ENCODE measurements at places on chromosomes 4 and X.
A peak's percentile ranks its signal among the peaks of the same experiment; 100 is the strongest.

- DNase-seq: no peak
These were observed 35.4 kb upstream of the CRMP1 start for GRCh38 chr4:5928274-5928673.

DNA sequence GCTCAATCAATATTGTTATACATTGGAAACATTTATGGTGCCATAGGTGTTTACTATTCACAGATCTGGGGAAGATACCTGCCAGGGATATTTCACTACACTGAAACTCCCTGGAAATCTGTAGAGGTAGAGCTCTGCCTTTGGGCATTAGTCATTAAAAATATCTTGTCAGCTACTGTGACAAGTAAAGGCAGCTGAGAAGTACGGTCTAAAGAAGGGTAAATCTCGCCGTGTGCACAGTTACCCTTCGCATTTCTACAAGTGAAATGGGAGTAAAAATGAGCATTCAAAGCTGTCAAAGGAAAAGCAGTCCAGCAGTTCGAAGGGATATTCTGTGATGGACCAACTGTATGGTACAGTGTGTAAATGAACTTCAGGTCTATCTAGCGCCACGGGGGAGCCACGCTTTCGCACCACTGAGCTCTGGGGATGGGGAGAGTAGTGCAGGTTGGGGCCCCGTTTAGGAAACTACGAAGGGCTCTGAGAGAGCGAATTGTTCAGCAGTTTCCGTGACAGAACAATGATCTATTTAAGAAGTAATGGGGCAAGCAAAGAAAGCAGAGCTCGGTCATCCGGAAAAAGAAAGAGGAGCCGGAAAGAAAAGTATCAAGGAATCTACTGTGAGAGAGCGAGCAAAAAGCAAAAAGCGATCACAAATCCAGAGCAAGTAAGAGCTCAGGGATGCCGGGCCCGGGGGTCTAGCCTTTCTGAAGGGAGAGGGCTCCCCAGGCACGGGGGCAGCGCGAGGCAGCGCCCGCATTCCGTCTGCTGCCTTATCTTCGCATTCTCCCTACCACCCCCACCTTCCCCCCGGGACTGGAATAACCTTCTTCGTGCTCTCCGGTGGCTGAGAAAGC lies 646 bp downstream of the TIGD4 start:
- peak; percentile 9 for DNase-seq

- DNase-seq: no peak
These were observed 26.7 kb downstream of the CTBP1 start for GRCh38 chr4:1222036-1222789.

DNA sequence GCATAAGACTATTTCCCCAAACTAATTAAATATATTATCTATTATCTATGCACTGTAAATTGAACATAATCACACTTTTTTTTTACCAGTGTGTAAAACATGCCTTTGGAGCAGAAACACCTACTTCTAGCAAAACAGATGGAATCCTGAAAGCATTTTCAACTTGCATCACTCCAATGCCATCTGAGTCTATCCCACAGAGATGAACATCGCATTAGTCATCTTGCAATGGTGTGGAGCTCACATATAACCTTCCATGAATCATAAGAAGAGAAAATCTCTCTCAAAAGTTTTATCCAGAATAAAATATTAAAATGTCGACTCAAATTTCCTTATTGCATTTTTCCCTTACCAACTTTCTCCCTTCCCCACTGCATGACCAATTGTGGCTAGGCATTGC lies 406.7 kb upstream of the ACTRT1 start:
- DNase-seq: no peak
